NCI-H1930 (cell line): ENCODE measurements at places on chromosomes 1 and 21.

- no peak for DNase-seq
These were observed 100.4 kb downstream of the BRINP3 start for GRCh38 chr1:190377294-190377693.

- DNase-seq, result no peak
These were observed 19.5 kb upstream of the DDR2 start for GRCh38 chr1:162612606-162613400.

DNA sequence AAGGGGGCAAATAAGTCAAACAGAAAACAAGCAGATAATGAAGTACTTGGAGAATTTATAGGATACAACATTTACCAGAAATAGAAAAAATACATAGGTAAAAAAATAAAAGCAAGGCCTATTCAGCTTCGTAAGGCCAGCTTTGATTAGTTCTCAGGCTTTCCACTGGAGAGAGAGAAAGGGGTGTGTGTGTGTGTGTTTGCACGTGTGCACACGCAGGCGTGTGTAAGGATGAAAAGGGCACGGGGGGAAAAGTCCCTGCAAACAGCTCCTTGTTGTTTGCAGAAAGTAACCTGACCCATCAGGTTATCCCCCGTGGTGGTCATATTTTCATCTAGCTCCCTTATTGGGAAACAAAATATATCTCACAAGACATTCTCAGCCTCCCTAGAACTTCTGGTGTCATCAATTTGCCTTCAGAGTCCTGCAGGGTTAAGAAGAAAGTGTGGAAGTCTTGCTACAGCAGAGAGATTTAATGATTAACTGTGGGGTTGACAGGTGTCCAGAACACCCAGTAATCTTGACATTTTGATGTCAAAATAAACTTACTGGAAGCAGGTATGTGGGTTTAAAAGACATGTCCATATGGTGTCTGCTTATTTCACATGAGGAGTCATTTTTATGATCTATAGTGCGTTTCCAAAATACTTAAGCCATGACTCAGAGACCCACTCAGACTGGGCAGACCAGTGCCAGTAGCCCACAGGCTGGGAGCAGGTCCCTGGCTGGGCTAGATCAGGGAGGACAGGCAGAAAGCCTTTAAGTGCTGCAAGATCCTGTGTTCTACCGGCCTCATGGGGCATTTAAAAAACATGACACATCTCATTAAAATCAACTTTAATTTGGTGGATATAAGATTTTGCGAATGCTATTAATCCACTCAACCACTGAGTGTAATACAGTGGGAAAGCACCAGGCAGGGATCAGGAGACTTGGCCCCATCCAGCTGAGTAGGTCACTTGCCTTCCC, 487.6 kb upstream of the CAMK1G start:
- DNase-seq, result no peak

DNA sequence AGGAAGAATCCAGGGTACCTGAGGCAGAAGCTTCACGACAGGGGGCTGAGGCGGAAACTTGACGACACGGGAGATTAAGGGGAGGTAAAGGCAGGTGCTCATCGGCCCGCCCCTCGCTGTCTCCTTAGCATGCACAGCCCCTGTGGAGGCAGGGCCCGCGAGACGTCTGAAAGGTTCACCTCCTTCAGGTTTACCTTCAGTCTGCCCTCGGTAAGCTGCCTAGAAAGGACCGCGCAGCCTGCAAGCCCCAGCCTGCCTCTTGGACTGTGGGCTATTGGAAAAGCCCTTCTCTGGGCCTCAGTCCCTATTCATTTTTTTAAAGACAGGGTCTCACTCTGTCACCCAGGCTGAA, 28.5 kb downstream of the KNCN start:
- DNase-seq, result no peak

GRCh38 chr1:21293537-21294265, 3.4 kb upstream of the ECE1 start:
- no peak for DNase-seq

DNA sequence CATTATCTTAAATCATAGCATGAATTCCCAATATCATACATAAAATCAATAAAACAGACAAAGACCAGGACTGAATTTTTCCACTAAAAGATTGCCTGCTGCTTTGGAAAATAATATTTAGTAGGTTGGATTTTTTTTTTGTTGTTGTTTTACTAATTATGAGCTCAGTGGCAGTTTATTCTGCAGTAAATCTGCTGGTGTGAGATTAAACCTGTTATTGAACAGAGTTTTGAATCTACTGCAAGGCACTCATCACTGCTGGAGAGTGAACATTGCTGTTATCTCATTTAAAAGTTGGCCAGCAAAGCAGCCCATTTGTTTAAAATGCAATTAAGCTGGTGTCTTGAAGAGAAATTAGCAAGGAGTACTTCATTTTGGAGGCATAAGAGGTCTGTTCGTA, 986.1 kb downstream of the ADGRL2 start:
- no peak for DNase-seq

DNA sequence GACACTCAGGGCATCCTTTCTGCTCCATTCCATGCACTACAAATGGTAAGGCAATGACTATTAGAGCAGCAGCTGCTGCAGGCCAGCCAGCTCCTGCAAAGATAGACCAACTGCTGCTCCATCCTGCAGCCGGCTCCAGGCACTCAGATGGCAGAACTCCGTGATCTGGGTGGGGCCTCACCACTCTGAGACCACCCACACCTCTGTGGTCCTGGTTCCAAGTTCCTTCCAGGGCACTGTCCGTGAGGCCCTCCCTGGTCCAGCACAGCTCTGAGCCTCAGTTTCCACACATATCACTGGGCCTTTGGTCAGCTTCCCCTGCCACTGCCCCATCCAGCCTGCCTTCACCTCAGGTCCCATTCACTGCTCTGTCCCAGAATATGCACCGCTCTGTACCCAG, 114.7 kb downstream of the DMRTB1 start:
- DNase-seq, result no peak

DNA sequence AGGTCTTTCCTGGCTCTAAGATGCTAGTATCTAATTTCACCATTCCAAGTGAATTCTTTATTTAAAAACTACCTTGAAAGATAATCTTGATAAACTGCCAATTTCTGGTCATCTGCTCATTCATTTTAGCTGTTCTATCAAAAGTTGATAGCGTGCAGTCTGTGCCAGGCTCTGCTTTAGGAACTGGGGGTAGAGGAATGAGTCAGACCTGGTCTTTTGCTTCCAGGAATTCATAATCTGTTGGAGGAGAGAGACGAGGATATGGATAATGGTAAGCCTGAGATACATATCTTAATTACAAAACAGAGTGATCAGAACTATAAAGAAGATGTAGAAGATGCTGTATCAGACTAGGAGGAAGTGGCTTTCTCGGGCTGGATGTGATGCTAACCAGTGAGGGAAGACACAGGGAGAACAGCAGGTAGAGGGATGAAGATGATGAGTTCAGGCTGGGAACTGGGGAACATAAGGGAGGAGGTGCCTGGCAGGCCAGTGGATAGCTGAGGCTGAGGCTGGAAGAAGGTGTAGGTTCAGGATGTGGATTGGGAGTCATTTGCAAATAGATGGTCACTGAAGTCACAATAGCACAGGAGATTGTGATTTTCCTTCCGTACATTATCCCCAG, 12.3 kb upstream of the PHC2 start:
- DNase-seq, result no peak

GRCh38 chr21:31176725-31177124, 138.4 kb upstream of the KRTAP19-8 start:
- DNase-seq, result no peak

- DNase-seq, result no peak
These were observed 20.1 kb upstream of the CDCP2 start for GRCh38 chr1:54172614-54173599.

DNA sequence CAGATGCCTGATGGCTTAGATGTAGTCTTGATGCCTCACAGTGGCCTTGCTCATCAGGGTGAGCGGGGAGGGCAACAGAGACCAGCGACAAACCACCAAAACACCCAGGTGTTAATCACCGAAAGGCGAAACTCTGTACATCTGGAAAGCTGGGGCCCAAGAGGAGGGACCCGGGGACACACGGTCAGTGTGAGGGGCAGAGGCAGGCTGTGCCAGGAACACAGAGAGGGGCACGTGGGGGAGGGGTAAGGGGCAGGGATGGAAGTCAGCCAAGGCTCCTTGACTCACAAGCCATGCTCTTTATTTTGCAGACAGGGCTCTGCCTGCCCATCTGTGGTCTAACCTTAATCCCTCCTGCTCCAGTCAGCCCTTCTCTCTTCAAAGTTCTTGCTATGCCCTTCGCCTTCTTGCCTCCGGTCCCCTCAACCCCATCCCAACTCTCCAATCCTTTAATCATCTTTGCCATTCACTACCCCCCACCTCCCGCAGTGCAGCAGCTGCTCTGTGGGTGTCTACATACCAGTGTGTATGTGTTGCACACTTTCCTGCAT, 4.3 kb downstream of the MEF2D start:
- no peak for DNase-seq

DNA sequence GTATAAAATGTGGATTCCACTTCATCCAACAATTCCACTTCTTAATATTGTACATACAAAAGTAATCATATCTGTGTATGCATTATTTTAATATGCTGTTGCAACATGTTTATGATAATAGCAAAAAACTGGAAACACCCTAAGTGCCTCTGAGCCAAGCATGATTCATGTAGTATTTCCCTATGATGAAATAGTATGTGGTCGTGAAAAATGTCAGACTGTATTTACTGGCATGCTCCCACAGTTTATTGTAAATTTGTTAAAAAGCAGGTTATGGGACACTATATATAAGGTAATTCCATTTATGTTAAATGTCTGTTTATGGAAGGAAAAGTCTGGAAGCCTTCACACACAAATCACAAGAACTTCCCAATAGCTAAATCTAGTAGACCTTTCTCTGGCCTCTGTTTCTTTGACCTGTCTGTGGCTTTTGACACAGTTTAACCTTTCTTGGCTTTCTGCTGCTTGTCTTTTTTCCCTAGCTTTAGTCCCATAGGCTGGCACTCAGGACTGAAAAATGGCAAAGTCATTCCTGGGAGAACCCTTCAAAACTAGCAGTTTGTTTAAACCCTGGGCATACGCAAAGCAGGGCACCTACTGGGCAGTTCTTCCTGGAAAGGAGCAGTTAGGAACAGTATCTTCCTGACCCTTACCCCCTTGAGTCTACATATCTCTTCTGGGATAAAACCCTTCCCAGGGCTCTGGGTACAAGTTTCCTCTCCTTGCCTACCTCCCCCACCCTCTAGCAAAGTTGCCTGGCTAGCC, 65.4 kb upstream of the ARTN start:
- DNase-seq, result no peak

- no peak for DNase-seq
These were observed 44.8 kb downstream of the TMCC2 start for GRCh38 chr1:205272536-205272935.

DNA sequence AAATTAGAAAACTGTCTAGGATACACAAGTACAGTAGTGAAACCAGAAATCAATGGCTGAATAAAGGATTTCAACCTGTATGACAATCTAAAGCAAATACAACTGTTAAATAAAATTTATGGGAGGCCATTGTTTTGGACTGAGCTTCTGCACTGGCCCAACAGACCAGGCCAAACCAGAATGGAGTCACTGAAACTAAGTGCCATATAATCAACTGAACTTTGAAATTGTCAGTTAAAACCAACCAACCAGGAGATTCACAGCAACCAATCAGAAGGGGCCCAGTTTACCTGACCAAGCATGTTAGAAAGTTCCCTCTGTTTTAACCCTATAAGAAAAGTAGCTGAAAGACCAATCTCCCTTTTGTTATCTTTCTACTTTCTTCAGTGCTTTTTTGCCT, 30.5 kb upstream of the SOAT1 start:
- DNase-seq, result no peak

DNA sequence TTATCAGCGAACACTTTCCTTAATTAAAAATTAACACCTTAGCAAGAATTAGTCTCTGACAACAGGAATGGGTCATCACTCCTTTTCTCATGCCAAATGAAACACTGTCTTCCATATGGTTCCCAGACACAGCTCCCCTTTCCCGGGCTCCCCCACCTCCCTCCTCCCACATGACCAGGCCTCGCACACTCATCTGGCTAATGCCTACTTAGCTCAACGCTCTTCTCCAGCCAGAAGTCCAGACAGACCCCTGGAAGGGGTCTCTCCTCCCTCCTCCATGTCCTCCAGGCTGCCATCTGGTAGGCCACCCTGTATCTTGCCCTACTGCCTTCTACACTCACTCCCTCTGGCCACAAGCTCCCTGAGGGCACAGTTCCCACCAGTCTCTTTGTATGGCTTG, 39.9 kb downstream of the KCNC4 start:
- DNase-seq, result no peak

- DNase-seq, result peak; percentile 63
These were observed at the start of the genes HSF2BP and RRP1B for GRCh38 chr21:43659136-43660000. Gene HSF2BP, minus strand, starts transcription at chr21:43659488. Its CDS starts 1,392 bp downstream, at chr21:43658096. Gene RRP1B, plus strand, starts transcription at chr21:43659560. Its CDS starts 105 bp downstream, at chr21:43659665.

DNA sequence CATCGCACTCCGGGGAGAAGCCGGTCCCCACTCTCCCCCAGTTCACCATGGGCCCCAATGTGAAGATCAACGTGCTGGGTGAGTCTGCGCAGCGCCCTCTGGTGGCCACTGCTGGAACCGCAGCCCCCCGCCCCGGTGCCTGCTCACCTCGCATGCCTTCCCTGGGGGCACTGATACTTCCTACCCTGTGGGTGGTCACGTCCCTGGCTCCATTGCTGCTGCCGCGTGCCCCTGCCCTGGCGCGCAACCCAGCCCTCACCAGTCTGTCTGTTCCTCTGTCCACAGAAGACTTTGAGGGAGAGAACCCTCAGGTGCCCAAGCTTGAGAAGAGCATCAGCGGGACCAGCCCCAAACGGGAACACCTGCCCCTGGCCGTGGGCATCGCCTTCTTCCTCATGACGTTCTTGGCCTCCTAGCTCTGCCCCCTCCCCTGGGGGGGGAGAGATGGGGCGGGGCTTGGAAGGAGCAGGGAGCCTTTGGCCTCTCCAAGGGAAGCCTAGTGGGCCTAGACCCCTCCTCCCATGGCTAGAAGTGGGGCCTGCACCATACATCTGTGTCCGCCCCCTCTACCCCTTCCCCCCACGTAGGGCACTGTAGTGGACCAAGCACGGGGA, 7.6 kb downstream of the EFNA3 start:
- DNase-seq, result peak; percentile 41

- DNase-seq, result no peak
These were observed 874 bp downstream of the FAAP20 start for GRCh38 chr1:2193514-2194281.

DNA sequence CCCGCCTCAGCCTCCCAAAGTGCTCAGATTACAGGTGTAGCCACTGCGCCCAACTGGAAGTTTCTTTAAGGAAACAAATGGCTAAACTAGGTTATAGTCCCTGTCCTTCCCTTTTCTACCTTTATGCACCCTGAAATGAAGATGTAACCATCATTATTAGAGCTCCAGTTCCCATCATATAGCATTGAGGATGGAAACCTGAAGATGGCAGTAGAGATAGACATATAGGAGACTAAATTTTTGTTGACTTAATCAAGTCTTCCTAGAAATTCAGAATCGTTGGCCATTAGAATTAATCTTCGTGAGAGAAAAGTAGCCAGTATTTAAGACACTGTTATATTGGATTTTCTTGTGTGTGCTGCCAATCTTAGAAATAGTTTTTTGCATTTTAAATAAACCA, 1016.3 kb upstream of the NCAM2 start:
- no peak for DNase-seq

DNA sequence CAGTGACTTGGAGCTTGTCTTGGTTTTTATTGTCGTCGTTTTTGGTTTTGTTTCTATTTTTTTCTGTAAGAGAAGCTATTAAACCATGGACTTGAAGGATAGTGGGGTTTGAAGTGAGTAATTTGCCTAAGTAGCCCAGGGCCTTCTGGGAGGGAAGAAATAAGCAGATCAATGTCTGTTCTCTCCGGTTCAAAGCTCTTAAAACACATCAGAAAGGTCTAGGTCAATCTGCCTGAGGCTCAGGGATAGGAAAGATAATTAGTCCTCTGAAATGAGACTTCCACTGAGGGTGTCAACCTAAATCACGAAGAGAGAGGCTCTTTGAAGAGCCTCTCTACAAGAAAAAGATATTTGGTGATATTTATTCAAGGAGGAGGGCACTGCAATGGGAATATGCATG, 178.0 kb downstream of the MATN1 start:
- no peak for DNase-seq
